ENCODE measurements at places on chromosomes 5 and 9.

- no peak for DNase-seq
These were observed 2.9 kb upstream of the RBM22 start for GRCh38 chr5:150703762-150704161.

DNA sequence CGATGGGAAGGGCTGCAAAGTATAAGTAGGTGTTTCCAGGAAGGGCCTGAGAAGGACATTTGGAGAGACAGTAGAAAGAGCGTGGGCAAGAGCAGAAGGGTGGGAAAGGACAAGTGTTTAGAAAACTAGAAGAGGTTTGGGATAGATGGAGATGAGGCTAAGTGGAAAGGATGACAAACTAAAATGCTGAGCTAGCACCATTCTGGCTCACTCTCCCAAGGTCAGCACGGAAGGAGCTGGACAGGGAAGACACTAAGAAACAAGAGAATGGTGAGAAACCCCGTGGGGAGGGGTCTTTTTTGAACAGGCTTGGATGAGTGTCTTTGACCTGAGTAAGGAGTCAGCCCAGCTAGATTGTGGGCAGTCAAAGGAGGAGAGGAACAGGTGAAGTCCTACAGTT lies 286.0 kb downstream of the CDK5RAP2 start:
- DNase-seq, result no peak

- DNase-seq, result no peak
These were observed 29.3 kb downstream of the CDHR2 start for GRCh38 chr5:176578391-176578808.

DNA sequence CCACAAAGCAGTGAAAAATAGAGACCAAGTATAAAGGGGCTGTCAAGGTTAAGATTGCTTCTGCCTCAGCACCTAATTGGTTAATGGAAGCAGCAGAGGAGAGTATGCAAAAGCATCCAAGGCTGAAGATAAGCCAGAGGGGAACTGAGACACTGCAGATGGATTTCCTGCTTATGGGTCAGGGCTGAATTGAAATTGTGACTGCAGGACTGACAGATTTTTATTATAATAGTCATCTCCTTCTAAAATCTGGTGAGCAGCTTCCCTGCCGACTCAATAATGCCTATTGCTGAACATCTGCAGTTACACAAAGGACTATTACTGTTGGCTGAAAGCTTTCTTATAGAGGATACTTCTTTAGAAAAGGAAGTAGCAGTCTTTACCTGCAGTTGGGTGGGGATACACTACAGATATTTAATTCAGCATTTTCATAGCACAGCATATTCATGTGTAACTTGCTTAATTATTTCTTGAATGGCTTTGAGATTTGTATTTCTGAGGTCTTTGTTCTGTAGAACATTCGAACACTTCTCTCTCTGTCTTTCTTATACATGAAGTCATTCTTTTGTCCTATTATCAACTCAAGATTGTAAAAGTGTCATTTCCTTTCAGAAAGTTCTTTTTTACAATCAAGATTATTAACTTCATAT lies 363.0 kb upstream of the RIOK2 start:
- DNase-seq, result no peak

GRCh38 chr9:137445275-137445807 lies 4.2 kb upstream of the ENTPD8 start:
- peak; percentile 92 for DNase-seq

DNA sequence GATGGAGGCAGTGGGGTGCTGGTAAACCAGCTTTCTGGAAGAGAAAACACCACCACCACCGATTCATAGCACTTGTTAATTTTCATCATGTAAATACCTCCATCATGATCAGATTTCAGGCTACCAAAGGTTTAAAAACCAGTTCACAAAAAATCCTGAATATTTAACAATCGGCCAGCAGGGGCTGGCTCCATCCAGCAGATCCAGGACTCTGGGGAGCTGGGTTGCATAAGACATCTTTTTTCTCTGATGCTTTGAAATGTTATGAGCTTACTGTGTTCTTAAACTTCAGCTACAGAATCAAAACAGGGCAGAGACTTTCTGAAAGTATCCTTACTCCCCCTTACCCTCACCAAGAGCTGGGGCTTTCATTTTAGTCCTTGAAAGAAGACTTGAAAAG lies 14.6 kb upstream of the RNF183 start:
- DNase-seq, result no peak

DNA sequence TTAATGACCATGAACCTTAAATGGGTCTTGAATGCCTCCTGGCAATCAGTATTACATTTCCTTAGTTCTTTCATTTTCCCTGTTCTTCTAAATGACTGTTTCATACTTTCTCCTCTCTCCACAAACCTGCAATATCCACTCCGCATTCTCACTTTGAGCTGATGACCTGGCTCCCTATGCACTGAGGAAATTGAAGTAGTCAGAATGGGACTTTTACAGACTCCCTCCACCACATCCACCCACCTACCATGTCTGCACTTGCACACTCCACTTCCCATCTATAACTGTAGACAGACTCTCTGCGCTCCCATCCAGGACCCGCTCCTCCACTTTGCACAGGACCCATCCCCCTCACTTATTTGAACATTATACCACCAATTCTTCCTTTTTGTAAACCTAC lies 36.2 kb upstream of the GZMA start:
- no peak for DNase-seq

GRCh38 chr5:1431896-1432295 lies 13.3 kb downstream of the SLC6A3 start:
- DNase-seq, result no peak

- DNase-seq, result no peak
These were observed 52.4 kb upstream of the PHYKPL start for GRCh38 chr5:178284996-178285395.

GRCh38 chr9:2602704-2603116 lies 18.9 kb upstream of the VLDLR start:
- no peak for DNase-seq

- DNase-seq, result no peak
These were observed 162.9 kb upstream of the ACOT12 start for GRCh38 chr5:81556809-81557208.

- DNase-seq, result no peak
These were observed 1672.0 kb upstream of the CDH9 start for GRCh38 chr5:28710360-28710759.

- DNase-seq, result no peak
These were observed 6.1 kb upstream of the ALDH1B1 start for GRCh38 chr9:38386319-38386895.

All from GM12891 (cell line).